ENCODE measurements at places on chromosomes 3 and 15. TPM values are rescaled to one million over a fixed set of nuclear protein-coding genes. Genes with fewer than 3 reads are reported as not detected.

DNA sequence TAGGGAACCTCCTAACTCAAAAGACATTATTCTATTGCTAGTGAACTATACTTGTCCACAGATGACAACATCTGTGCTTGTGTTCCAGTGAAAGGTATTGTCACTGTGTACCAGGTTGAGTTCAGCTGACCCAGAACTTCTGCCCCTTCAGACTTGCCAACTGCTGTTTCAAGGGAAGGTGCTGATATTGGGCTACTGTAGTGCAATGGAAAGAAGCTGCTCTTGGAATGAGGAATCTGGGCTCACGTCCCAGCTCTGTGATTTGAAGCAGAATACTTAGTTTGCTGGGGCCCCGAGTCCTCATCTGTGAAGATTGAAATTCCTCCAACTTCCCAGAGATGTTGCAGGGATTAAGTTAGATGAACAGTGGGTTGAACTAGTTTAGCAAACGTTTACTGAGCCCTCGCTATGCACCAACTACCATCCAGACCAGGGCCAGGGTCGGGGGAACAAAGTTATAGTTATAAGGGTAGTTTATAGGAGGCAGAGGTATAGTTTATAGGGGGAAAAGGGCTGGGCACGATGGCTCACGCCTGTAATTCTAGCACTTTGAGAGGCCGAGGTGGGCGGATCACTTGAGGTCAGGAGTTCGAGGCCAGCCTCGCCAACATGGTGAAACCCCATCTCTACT, 15.9 kb upstream of the UMPS start:
- DNase-seq, result no peak

GRCh38 chr3:193520738-193521137, 34.0 kb downstream of the ATP13A4 start:
- DNase-seq, result no peak

- peak; percentile 50 for DNase-seq
Observed at GRCh38 chr15:77425104-77425503, 4.4 kb downstream of the HMG20A start.

ALDH1A2 gene
- 231 TPM for total RNA-seq

- DNase-seq, result no peak
Observed at GRCh38 chr15:66872405-66872804, 170.4 kb downstream of the SMAD6 start.

GRCh38 chr3:159448902-159449301, 539.7 kb upstream of the IL12A start:
- DNase-seq, result no peak

RASL12 gene
- 0.12 TPM for total RNA-seq

GRCh38 chr15:42143356-42143755, 13.1 kb downstream of the PLA2G4F start:
- no peak for DNase-seq

GRCh38 chr3:23099677-23100076, 103.5 kb upstream of the UBE2E2 start:
- DNase-seq, result no peak

DNA sequence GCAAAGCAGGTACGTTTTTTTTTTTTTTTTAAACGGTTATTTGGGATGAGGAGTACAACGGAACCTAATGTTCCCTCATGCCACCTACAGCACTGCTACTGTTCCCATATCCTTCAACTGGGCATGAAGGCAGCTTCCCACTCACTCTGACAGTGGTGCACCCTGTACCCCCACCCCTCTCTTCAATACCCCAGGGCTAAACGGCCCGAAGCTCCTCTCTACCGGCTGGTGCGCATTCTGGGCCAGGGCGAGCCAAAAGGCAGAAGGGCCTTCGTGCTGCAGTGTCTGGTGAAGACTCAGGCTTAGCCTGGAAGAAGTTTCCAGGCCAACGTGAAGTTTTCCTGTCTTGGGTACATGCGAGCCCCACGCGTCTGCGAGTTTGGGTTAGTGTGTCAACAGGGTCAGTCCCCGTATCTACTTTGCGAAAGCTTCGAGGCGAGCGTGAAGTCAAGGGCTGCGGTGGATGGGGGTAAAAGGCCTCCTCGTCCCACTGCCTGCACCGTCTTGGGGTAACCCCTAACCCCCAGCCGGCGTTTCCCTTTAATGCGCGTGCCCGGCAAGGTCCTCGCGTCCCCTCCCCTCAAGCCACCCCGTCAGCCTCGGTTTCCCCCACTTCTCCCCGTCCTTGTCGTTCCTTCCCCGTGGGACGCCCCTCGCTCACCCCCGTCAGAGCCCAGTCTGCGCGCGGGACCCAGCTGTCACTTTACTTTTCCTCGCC, 765 bp upstream of the UBE2E2 start:
- no peak for DNase-seq

DNA sequence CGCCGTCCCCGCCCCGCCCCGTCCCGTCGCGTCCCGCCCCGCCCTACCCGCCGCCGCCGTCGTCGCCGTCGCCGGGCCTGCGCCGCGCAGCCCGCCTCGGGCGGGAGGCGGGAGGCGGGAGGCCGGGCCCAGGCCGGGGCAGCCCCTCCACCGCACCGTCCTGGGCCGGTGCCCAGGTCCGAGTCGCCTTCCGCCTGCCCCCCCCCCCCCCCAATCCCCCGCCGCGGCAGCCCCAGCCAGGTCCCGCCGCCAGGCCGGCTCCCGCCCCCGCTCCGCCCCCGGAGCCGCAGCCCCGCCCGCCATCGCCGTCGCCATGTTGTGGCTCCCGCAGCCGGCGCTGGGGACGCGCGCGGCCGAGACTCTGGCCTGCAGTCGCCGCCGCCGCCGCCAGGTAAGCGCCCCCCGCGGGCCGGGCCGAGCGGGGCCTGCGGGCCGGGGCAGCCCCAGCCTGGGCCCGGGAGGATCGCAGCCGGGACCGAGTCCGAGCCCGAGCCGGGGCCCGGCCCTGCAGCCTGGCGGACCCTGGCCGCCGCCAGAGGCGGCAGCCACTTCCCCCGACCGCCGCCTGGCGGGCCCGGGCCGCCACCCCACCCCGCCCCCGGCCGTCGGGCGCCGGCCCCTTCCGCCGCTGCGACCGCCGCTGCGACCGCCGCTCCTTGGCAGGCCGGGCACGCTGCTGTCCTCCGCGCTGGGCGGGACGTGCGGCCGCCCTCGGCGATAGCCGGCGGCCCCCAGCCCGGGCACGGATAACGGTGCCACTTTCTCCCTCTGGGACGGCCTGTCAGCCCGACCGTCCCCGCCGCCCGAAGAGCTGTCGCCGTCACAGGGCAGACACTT, at the start of gene ZNF592:
Gene ZNF592 (plus strand): TSS at position 319 of the 837 bp plus-strand sequence. CDS start 34,084 bp downstream, outside the sequence.
- peak; percentile 93 for DNase-seq

DNA sequence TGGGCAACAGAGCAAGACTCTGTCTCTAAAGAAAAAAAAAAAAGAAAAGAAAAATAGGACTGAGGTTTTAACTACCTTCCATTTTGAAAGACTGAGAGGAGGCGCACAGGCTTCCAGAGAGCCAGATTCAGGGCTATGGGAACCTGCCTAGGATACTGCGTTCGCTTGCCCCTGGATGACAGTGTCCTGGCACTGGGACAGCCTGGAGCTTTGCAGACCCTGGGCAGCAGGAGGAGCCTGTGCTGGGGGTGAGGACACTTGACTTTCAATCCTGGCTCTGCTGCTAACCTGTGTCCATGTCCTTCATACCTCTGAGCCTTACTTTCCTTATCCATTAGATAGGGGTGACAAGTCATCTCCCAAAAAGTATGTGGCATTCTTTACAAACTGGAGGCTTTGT, 31.2 kb downstream of the CD276 start:
- DNase-seq, result no peak

- no peak for DNase-seq
Observed at GRCh38 chr15:101198031-101198575, 53.7 kb downstream of the CHSY1 start.

PCOLCE2 gene
- 9.6 TPM for total RNA-seq

- DNase-seq, result no peak
Observed at GRCh38 chr15:60017538-60018520, 13.7 kb downstream of the FOXB1 start.

USP19 gene
- total RNA-seq, result 44.3 TPM

ILDR1 gene
- 15.7 TPM for total RNA-seq

TGM4 gene
- 0.14 TPM for total RNA-seq

- peak; percentile 37 for DNase-seq
Observed at GRCh38 chr3:176514297-176514696, 683.0 kb downstream of the TBL1XR1 start.
